ENCODE measurements at places on chromosomes 5 and 9. TPM values are rescaled to one million over a fixed set of nuclear protein-coding genes. Genes with fewer than 3 reads are reported as not detected.

The CDH9 gene
- total RNA-seq: not detected

The TXNDC8 gene
- total RNA-seq: not detected

The CSNK1G3 gene
- 79.9 TPM for total RNA-seq

The RMRP gene
- 20,944 TPM for total RNA-seq

- H3K36me3 ChIP-seq: no peaks in the 10 kb centered on the region
- no peak overlapping the region for H3K4me3 ChIP-seq
- H3K27ac ChIP-seq: no peak overlapping the region
- no peak for DNase-seq
These were observed 15.2 kb upstream of the SNCAIP start for GRCh38 chr5:122296871-122297270.

DNA sequence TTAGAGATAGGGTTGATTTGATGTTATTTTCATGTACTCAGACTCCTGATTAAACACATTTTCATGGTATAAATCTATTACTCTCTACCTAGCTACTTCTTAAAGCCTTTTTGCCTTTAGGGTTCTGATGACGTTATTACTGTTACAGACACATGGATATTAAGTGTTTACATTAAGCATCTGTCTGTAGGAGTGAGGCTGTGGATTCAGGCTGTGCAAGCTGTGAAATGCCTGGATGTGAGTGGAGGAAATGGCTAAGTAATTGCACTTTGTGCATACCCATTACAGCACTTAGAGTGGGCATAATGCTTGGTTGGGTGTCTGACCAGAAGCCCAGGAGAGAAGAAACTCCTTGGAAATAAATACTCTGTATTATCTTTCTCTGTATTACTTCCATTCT is 186.8 kb downstream of the SNX18 start:
- DNase-seq: peak; percentile 7
- H3K36me3 ChIP-seq: no peaks in the 10 kb centered on the region
- H3K27me3 ChIP-seq: no peaks in the 10 kb centered on the region
- peaks cover 42% of the 10 kb centered on the region for H3K4me1 ChIP-seq

- H3K4me1 ChIP-seq: no peaks in the 10 kb centered on the region
- DNase-seq: no peak
- 0 out of 2 replicates have a peak, but pooled peaks cover 2% of the 10 kb centered on the region for H3K27me3 ChIP-seq
These were observed 78.2 kb downstream of the EFNA5 start for GRCh38 chr5:107592515-107592914.

GRCh38 chr9:110007477-110008270 is 200.3 kb downstream of the C9orf152 start:
- H3K27me3 ChIP-seq: no peaks in the 10 kb centered on the region
- no peak for DNase-seq
- H3K4me1 ChIP-seq: no peaks in the 10 kb centered on the region
- no peak overlapping the region for H3K4me3 ChIP-seq

DNA sequence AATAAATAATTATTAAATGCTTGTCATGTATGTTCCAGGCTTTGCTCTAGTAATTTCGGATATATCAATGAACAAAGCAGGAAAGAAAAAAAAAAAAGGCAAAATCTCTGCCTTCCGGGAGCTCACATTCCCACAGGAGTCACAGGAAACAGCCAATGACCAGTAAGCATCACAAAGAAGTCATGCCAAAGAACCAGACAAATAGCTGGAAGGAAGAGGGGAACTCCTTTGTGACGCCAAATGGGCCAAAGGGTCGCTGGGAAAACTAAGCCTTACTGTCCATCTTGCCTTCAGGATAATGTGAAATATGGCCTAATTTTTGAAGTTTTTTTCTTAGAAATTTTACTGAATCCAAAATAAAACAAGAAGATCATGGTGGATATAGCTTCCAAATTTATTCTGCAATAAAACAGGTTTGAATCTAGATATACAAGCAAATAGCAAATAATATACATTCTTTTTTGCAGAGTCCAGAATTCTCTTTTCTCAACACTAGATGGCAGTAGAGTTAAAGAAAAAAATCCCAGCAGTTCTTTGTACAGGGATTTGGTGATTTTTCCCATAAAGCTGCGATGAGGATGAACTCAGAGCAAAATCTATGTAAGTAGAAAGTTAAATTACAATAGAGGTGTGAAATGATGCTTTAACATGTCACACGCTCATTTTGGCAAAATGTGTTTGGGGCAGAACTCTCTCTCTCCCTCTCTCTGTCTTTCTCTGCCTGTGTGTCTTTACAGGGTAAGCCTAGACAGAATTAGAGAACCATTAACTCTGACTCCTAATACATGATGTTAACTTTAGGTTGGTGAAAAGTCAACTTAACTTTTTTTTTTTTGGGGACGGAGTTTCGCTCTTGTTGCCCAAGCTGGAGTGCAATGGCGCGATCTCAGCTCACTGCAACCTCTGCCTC is 60.0 kb upstream of the TUT7 start:
- H3K27me3 ChIP-seq: no peaks in the 10 kb centered on the region
- H3K27ac ChIP-seq: no peak overlapping the region
- no peaks in the 10 kb centered on the region for H3K4me1 ChIP-seq
- H3K4me3 ChIP-seq: no peak overlapping the region
- DNase-seq: peak; percentile 55

DNA sequence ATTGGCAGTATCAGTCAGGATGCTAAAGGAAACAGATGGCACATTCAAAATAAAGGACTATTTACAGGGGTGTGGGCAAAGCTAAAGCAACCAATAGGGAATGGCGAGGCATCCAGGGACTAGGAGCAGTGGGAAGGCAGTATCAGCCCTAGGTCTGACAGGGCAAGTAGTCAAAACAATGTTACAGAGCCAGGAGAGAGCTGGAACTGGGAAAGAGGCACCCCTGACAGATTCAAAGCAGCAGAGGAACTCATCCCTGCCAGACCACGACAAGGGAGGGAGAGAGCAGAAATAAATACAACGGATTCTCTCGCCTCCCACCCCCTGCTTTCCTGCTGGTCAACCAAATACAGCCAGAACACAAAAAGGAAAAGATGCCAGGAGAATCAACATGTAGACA is 371.5 kb downstream of the NR2F1-AS1 start:
- no peaks in the 10 kb centered on the region for H3K36me3 ChIP-seq
- H3K4me3 ChIP-seq: no peak overlapping the region
- H3K4me1 ChIP-seq: peaks cover 12% of the 10 kb centered on the region
- no peak for DNase-seq
- no peak overlapping the region for H3K27ac ChIP-seq
- no peaks in the 10 kb centered on the region for H3K27me3 ChIP-seq

DNA sequence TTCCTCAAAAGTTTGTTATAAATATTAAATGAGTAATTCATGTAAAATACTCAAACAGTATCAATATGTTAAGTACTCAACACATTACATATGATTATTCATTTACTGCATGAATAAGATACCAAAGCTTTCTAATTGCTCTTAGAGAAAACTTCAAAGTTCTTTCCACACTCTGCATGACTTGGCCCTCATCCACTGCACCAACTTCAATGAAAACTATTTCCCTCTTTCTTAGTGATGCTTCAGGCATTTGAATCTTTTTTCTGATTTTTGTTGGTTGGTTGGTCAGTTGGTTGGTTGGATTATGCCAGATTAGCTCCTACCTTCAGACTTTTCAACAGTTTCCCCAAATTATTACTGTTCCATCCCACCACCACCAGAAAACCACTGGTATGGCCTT is 314.7 kb upstream of the RGMB start:
- peak overlapping the region; percentile 75 for H3K27ac ChIP-seq
- H3K27me3 ChIP-seq: no peaks in the 10 kb centered on the region
- no peaks in the 10 kb centered on the region for H3K36me3 ChIP-seq
- peaks cover 56% of the 10 kb centered on the region for H3K4me1 ChIP-seq

GRCh38 chr5:36457511-36458270 is 148.7 kb upstream of the SLC1A3 start:
- H3K4me3 ChIP-seq: no peak overlapping the region
- H3K27ac ChIP-seq: no peak overlapping the region
- peaks cover 5% of the 10 kb centered on the region for H3K4me1 ChIP-seq

DNA sequence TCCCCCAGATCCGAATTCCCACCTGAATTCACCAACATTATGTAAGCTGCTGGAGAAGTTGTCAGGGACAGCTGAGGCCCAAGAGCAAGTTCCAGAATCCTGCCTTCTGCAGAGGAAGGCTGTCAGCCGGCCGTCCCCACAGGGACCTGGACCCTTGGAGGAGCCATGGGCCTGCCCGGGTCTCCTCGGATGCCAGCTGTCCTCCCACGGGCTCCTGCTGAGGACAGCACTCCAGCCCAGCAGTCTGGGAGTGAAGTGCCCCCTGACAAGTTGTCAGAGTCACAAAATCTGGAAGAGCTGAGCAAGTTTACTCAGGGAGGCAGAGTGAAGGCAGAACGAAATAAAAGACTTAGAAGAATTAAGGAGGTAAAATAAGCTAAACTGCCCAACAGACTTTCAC is 192.5 kb upstream of the DAPK1 start:
- no peaks in the 10 kb centered on the region for H3K36me3 ChIP-seq
- H3K4me3 ChIP-seq: no peak overlapping the region
- no peak for DNase-seq
- no peak overlapping the region for H3K27ac ChIP-seq
- H3K27me3 ChIP-seq: no peaks in the 10 kb centered on the region

DNA sequence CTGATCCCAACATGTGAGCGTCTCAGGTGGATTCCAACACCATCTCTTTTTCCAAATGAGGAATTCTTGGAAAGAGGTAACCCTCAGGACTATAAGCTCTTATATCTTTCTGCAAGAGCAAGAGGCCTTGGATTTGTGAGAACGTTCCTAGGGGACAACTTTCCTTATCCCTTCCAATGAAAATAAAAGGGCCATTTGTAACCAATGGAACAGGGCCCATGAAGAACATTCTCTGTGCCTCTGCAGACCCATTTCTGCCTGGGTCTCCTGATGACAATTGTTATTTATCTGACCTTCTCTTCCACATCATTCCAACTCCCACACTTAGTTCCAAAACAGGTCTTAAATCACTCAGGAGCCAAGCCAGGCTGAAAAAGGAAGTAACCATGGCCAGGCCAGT is 202.6 kb downstream of the ZNF462 start:
- H3K27me3 ChIP-seq: peaks cover 11% of the 10 kb centered on the region
- no peaks in the 10 kb centered on the region for H3K36me3 ChIP-seq
- H3K27ac ChIP-seq: no peak overlapping the region

- peak overlapping the region; percentile 79 for H3K27ac ChIP-seq
- H3K36me3 ChIP-seq: peaks cover 14% of the 10 kb centered on the region
- no peaks in the 10 kb centered on the region for H3K27me3 ChIP-seq
- H3K4me3 ChIP-seq: peak overlapping the region; percentile 91
- peaks cover 15% of the 10 kb centered on the region for H3K4me1 ChIP-seq
These were observed 8.2 kb downstream of the RANBP6 start for GRCh38 chr9:6007058-6007769.

DNA sequence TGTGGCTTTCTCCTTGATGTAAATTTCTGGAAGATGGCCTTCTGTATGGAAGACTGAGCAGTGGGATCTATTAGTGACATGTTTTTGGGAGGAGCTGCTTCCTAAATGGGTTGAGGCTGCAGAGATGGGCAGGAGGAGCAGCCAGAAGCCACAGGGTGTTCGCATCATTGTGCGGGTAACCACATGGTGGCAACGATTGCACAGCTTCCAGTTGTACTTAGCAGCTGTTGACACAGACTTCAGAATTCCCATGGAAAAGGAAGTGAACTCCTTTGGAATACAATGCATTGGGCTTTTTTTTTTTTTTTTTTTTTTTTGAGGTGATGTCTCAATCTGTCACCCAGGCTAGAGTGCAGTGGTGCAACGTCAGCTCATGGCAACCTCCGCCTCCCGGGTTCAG is 297.3 kb downstream of the NR3C1 start:
- peaks cover 11% of the 10 kb centered on the region for H3K4me1 ChIP-seq
- no peaks in the 10 kb centered on the region for H3K27me3 ChIP-seq
- no peaks in the 10 kb centered on the region for H3K36me3 ChIP-seq
- H3K27ac ChIP-seq: no peak overlapping the region
- DNase-seq: peak; percentile 64

Data from GM23248 (cell line).